ENCODE measurements at places on chromosomes 7 and 10. TPM values are rescaled to one million over a fixed set of nuclear protein-coding genes. Genes with fewer than 3 reads are reported as not detected.

The SLC18A3 gene
- not detected for total RNA-seq

The EFCAB10 gene
- total RNA-seq = not detected

The LRRC17 gene
- 10.5 TPM for total RNA-seq

The AKR1D1 gene
- total RNA-seq = not detected

The MEOX2 gene
- total RNA-seq = 35.0 TPM

The CTTNBP2 gene
- total RNA-seq = 3.0 TPM

The BTBD16 gene
- total RNA-seq = not detected

The GOLGA7B gene
- total RNA-seq = 0.11 TPM

The BHLHA15 gene
- total RNA-seq = not detected

Data from ascending aorta (tissue), 2 donors.